HCT116 (cell line): ENCODE measurements at places on chromosomes 7 and 10.

- DNase-seq = no peak
Measured at GRCh38 chr10:111137007-111137406, 60.2 kb downstream of the ADRA2A start.

DNA sequence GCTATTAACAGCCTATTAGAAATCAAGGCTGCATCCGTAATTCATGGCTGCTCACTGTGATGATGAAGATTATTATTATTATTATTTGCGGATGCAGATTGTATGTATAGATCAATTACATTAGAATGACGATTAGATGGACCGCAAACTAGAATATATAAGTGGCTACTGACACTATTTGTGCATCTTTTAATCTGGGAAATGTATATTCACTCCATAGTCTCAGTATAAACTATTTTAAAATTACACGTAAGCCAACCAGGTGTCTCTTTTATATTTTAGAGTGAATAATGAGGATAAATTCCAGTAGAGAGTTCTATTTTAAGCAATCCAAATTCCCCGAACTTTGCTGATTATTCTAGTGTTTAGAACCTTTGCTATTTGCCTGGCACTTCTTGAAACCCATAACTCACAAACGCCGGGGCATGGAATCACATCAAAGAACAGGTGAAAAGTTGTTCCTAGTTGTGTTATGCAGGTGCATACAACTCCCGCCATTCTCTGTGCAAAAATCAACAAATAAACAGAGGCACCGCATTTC is 509 bp upstream of the ING3 start:
- no peak for DNase-seq

- DNase-seq = no peak
Measured at GRCh38 chr10:43371418-43371817, at the start of gene FXYD4. FXYD4 (plus strand) TSS chr10:43371636; CDS start chr10:43373747, 2,111 bp downstream.

GRCh38 chr10:14740684-14741247 is 33.9 kb downstream of the FAM107B start:
- DNase-seq = no peak

DNA sequence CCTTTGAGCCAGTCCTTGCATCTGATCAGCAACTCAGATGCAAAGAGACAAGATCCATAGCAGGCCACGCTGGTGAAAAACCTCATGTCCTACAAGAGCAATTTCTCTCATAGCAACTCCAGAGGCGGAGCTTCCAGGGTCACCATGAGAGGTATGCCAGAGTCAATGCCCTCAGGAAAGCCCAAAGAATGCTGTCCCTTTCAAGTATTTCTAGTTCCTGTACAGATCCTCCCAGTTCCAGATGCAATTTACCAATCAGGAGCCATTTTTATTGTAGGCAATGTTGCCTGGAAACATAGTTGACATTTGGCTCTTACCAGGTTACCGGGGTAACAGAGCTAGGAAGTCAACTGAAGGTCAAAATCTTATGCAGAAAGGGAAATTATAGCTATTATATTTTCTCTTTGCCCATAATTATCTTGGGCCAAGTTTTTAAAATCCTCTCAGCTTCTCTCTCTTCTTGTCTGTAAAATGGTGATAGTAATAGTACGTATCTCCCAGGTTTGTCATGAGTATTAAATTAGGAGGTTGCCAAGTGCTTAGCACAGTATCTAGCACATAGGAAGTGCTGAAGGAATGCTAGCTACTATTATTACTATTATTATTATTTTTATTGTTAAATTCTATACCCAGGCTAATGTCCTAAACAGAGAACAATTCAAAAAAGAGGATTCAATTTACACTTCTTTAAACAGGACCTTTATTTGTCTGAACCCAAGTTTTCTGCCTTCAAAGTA is 46.3 kb upstream of the TM9SF3 start:
- no peak for DNase-seq

DNA sequence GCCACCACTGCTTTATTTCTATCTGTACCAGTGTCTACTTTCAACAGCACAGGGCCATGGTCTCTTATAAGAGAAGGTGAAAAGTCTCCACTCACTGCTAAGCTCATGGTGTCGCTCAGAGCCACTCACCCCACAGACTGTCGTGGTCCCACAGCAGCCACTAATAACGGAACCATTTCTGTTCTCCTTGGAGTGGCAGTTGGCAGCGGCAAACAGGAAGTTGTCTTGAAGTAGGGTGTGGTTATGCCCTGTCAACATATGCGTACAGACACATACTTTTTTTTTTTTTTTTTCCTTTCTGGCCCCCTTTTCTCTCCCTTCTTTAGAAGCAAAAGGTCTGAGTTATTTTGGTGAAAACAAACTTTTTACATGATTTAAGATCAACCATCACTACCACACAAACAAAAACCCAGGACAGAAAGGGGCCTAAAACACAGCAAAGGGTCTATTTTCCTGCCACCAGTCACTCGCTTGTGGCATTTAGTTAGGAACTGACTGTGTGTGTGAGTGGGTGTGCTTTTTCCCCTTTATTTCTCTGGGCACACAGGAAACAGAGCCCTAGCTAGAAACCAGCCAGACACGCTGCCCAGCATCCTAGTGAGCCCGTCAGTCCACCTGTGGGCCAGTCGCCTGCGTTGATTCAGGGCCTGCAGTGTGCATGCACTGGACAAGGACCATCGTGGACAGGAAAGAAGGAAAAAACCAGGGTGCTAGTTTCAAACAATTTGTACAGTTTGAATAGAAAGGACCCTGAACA is 96.7 kb upstream of the EFCAB10 start:
- DNase-seq = no peak

GRCh38 chr7:121178452-121178851 is 150.3 kb upstream of the WNT16 start:
- DNase-seq = no peak
